ENCODE measurements at places on chromosomes 6 and 20. TPM values are rescaled to one million over a fixed set of nuclear protein-coding genes. Genes with fewer than 3 reads are reported as not detected.

DNA sequence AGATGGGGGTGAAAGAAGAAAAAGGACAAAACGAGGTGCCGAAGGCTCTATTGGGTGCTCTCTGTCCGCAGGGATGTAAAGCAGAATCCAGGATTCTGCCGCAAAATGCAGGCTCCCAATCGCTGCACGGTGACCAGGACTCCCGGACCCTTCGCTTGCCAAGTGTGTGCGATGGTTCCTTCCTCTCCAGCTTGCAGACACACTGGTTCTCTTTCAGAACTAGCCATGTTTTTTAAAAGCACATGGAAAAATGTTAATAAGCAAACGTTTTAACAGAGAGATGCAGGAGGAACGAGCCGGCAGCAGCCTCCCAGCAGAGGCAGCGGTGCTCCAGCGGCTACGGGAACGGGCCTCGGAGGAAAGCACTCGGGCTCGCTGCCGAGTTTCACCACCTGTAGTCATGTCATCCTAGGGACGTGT, 59.6 kb downstream of the ZNF831 start:
- DNase-seq, result no peak
- peaks cover 24% of the 10 kb centered on the region for H3K4me1 ChIP-seq
- peaks cover 41% of the 10 kb centered on the region for H3K27me3 ChIP-seq
- peak overlapping the region; percentile 60 for H3K4me3 ChIP-seq
- H3K36me3 ChIP-seq, result no peaks in the 10 kb centered on the region

DNA sequence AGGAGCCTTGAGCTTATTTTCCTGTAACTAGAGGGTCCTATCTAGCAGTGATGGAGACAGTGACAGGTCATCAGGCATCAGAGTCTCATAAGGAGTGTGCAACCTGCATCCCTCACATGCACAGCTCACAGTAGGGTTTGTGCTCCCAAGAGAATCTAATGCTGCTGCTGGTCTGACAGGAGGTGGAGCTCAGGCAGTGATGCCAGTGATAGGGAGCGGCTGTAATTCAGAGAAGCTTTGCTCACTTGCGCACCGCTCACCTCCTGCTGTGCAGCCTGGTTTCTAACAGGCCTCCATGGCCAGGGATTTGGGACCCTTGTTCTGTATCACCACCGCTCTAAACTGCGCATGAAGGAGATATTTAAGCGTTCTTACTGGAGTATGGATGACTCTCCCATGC, 5.3 kb downstream of the KIF25 start:
- DNase-seq, result no peak
- H3K36me3 ChIP-seq, result no peaks in the 10 kb centered on the region
- H3K4me1 ChIP-seq, result peaks cover 3% of the 10 kb centered on the region
- no peak overlapping the region for H3K4me3 ChIP-seq
- no peak overlapping the region for H3K27ac ChIP-seq

DNA sequence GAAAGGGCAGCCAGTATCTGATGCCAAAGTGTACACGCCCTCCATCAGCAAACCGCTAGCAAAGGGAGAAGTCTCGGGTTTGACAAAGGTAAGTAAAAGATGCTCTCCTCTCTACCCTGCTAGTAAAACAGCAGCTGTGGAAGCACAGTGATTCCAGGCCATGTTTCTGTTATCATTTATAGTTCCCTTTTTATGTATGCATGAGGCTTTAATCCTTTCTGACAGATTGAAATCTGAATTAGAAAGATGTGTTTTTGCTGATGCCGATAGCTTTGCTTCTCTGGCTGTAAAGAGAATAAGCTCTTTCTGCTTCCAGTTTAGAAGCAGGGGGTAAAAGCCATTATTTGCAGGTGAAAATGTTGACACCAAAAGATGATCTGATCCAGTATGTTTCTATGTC, 392.4 kb upstream of the SOX4 start:
- peaks cover 5% of the 10 kb centered on the region for H3K4me1 ChIP-seq
- DNase-seq, result no peak
- H3K36me3 ChIP-seq, result no peaks in the 10 kb centered on the region

GRCh38 chr20:49853640-49854039, 41.0 kb downstream of the SLC9A8 start:
- no peak for DNase-seq
- no peak overlapping the region for H3K4me3 ChIP-seq
- no peaks in the 10 kb centered on the region for H3K27me3 ChIP-seq
- peaks cover 21% of the 10 kb centered on the region for H3K36me3 ChIP-seq
- no peak overlapping the region for H3K27ac ChIP-seq

- DNase-seq, result no peak
- H3K4me3 ChIP-seq, result no peak overlapping the region
- H3K27ac ChIP-seq, result no peak overlapping the region
- H3K27me3 ChIP-seq, result no peaks in the 10 kb centered on the region
- no peaks in the 10 kb centered on the region for H3K36me3 ChIP-seq
Observed at GRCh38 chr20:32674362-32674789, 635 bp upstream of the C20orf203 start.

GRCh38 chr6:141548966-141549365, 583.8 kb upstream of the GJE1 start:
- peaks cover 16% of the 10 kb centered on the region for H3K4me1 ChIP-seq
- H3K27me3 ChIP-seq, result no peaks in the 10 kb centered on the region
- DNase-seq, result no peak
- no peak overlapping the region for H3K4me3 ChIP-seq
- no peaks in the 10 kb centered on the region for H3K36me3 ChIP-seq
- no peak overlapping the region for H3K27ac ChIP-seq

DNA sequence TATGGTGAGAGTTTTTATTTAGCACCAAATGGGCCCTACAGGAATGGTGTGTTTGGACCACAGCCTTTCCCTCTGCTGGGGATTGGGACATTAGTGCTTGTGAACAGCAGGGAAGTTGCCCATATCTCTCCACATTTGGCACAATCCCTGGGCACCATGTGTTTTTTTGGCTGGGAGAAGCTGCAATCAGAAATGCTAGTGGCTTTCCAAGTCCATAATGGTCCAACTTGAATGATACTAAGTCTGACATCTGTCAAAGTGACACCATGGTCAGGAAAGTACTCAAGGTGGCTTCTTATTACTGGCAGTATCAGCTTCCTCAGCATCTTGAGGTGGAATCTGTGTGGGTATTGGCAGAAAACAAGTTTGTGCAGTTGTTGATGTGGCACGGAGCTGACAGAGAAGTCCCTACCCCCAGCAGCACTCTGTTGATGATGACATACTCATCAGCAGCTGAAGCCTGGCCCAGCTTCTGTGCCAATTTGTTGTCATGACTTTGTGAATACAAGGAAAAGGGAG, 53.0 kb downstream of the SASH1 start:
- peaks cover 25% of the 10 kb centered on the region for H3K36me3 ChIP-seq
- H3K4me3 ChIP-seq, result no peak overlapping the region
- peak; percentile 48 for DNase-seq
- no peak overlapping the region for H3K27ac ChIP-seq

DNA sequence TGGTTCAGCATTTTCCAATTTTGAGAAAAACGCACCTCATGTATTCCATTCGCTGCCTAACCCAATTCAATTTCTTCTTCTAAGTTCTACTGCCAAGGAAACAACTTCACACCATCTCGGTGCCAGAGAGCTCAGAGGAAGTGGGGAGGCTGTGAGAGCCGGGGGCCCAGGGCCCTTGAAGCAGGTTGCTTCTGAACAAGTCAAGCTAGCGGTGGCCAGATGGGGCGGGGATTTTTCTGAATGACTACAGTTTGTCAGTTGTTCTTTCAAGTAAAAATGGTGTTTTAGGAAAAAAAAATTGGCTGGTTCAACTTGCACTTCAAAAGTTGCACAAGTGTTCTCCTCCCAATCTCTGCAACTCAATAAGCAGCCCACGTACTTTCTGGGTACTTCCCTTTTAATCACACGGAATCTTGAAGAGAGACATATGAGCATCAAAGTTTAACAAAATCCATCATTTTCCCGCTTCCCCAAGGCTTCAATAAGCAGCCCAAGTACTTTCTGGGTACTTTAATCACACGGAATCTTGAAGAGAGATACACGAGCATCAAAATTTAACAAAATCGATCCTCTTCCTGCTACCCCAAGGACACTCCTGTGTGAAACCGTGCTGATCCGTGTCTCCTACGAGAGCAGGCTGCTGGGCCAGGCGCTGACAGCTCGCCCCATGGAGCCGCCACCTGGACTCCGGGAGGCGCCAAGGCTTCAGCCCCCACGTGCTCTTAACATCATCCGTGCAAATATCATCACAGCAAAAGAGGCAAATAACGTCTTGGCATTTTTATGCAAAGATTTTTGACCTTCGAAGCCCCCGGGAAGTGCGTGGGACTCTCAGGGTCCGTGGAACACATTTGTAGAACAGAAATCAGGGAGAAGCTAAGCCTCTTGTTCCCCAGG, 186.7 kb upstream of the PDE10A start:
- no peaks in the 10 kb centered on the region for H3K36me3 ChIP-seq
- H3K4me3 ChIP-seq, result peak overlapping the region; percentile 31
- DNase-seq, result no peak

DNA sequence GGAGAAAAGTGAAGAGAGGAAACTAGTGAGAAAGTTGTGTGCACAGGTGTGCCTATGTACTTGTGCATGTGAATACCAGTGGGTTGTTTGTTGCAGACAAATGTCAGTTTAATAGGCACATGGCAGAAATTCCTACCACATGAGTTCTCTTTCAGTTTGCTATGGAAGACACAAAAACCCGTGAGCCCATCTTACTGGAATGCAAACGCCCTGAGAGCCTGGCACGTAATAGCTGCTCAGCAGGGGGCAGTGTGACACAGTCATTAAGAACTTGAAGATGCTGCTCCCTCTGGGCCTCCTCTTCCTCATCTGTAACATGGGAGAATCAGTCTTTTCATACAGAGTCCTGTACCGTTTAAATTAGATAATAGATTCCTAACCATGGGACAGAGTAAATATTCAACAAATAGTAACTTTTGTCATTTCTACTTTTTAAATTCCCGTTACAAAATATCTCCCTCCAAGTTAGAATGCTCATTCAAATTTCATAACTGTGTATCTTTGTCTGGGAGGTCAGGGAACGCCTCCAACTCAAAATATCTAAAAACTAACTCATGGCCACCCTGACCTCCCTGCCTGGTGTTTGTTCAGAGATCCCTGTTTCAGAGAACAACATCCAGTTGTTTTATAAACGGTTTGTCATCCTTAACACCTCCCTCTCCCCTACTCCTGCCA, 802.9 kb downstream of the MAFB start:
- no peak overlapping the region for H3K4me3 ChIP-seq
- H3K27me3 ChIP-seq, result no peaks in the 10 kb centered on the region
- no peaks in the 10 kb centered on the region for H3K4me1 ChIP-seq
- no peak overlapping the region for H3K27ac ChIP-seq

GRCh38 chr6:117079951-117080350, 185.4 kb upstream of the VGLL2 start:
- H3K27ac ChIP-seq, result no peak overlapping the region
- H3K36me3 ChIP-seq, result no peaks in the 10 kb centered on the region
- no peaks in the 10 kb centered on the region for H3K27me3 ChIP-seq

DNA sequence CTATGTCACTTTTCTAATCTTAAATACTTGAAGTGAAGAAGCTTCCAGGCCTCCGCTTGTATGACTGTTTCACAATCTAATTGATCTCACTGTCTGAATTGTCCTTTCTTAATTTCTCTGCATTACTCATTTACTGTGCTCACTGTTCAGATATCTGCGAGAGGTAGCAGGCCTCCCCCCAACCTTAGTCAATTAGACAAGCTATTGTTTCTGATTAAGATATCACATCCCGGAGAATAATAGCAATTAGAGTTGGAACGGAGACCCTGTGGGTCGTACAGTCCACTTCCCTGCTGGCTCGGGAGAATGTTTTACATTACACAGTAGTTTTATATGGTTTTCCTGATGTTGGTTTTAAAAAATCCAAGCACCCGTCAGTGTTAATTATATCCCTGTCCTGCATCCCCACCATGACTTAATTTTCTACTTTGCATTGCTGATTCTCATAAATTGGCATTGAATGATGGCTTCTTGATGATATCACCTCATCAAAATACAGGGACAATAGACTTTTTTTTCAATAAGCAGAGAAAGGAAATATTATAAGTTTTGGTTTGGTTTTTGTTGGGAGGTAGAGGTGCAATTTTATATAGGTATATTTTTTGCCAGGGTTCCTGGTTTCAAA, 178.7 kb upstream of the TSHZ2 start:
- no peak overlapping the region for H3K4me3 ChIP-seq

DNA sequence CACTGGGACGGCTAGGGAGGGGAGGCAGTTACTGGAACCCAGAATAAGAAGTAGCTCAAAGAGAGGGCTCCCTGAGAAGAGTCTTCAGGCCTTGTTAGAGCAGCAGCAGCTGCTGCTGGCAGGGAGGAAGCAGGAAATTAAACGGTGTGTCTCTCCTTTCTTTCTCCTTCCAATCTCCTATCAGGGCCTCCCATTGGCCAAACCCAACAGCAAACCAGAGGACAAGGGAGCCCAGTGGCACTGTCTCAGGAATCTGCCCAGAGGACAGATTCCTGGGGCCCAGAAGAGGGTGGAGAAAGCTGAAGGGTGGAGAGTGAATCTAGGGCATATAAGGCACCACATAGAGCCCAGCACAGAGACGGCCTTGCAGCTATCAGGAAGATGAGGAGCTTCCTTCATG, 10.2 kb downstream of the BTN3A1 start:
- H3K27ac ChIP-seq, result no peak overlapping the region
- no peaks in the 10 kb centered on the region for H3K36me3 ChIP-seq
- no peaks in the 10 kb centered on the region for H3K4me1 ChIP-seq
- H3K27me3 ChIP-seq, result no peaks in the 10 kb centered on the region

GRCh38 chr6:46184114-46184513, 13.3 kb upstream of the ENPP5 start:
- H3K4me3 ChIP-seq, result no peak overlapping the region
- no peaks in the 10 kb centered on the region for H3K27me3 ChIP-seq
- H3K27ac ChIP-seq, result no peak overlapping the region

CAPN11 gene
- total RNA-seq, result not detected

DAAM2 gene
- total RNA-seq, result 16.5 TPM

HEY2 gene
- total RNA-seq, result 58.6 TPM

All from heart right ventricle (tissue), 16 donors.